ENCODE measurements at places on chromosomes 7 and 10.

- DNase-seq, result no peak
These were observed 30.7 kb downstream of the GHRHR start for GRCh38 chr7:30994206-30995100.

DNA sequence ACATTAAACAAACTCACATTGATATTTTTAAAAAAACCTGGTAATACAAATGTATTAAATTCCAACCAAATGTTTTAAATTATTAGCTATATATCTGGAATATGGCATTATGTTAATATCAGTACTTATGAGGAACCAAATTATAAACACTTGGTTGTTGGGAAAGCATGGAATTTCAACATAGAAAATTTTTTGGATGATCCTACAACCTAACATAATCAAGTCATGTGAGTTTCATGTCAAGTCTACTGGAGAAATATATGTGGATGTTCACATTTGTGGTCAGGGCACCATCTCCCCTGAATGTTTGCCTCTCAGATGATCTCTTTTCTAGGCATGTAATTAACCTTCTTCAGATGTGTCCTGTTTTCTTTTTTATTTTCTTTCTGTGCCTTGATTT lies 5.2 kb upstream of the POT1 start:
- no peak for DNase-seq

DNA sequence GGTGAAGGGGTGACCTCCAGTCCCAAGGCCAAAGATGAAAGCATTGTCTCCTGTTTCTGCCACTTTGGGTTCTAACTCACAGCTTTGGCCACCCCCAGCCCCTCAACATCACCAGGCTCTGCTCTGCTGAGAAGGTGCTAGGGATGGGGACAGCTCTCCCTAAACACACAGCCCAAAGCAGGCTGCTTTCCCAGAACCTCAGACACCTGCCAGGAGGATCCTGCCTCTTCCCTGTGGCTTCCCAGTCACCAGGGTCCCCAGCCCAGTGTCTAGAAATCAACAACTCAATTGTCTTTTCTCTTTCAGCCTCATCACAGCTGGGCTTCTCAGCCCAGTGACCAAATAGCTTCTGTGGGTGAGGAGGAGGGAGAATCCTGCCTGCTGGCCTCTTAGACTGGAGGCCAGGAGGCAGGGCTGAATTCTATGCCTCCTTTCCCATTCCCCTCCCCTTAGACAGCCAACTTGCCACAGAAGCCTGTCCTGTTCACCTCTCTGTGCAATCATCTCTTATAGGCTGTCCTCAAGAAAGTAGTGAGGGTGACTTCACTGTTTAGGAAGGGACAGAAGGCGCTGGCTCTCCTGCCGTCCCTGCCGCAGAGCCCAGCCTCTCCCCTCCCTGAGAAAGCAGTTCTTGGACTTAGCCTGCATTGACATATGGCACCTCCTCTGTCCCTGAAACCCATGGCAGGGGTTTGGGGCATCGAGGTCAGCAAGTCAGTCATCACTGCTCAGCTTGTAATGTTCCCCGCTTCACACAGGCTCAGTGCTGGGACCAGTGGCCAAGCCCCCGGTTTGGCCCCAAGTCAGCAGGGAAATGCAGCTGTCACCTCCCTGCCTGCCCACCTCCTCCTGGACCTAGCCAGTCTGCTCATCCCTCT lies 3.7 kb downstream of the FGF8 start:
- no peak for DNase-seq

- no peak for DNase-seq
These were observed 164.6 kb downstream of the SKAP2 start for GRCh38 chr7:26699766-26700165.

DNA sequence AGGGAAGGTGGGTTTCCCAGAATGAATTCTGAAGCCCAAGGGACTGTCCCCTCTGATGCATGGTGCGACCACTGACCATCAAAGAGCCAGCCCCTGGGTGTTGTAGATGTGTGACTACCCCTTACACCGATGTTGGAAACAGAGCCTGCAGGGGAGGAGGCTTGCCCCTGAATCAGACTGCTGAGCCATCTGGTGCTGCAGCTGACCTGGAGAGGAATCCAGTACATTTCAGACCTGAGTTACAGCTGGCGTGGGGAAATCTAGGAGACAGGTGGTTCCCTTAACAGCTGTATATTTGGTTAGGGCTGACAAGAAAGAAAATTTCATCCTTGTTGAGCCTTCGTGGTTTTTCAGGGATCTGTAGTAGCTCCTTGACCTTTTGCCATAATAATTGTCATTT lies 195.5 kb downstream of the CELF2 start:
- no peak for DNase-seq

- DNase-seq, result no peak
These were observed 36.1 kb downstream of the RALA start for GRCh38 chr7:39659356-39660013.

DNA sequence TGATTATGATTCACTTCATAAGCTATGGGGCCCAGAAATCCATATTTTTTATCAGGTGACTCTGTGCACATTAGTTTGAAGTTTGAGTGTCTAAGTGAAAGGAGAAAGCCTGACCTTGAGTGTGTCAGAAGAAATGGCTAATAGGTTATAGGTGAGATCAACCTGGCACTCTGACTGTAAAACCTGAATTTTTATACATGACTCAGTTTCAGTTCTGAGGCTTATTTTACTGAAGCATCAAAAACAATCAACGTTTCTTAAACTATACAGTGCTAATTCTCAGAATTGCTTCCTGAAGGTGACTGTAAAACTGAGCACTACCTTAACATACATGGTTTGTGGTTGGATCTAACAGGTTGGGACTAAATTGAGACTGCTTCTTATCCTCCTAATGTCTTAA lies 159.4 kb upstream of the AHR start:
- DNase-seq, result no peak

- peak; percentile 88 for DNase-seq
These were observed 39.7 kb downstream of the CACNB2 start for GRCh38 chr10:18179891-18180290.

GRCh38 chr7:18715988-18716387 lies 220.4 kb downstream of the HDAC9 start:
- no peak for DNase-seq

GRCh38 chr7:142412551-142413193 lies 154.8 kb upstream of the PRSS58 start:
- peak; percentile 82 for DNase-seq

DNA sequence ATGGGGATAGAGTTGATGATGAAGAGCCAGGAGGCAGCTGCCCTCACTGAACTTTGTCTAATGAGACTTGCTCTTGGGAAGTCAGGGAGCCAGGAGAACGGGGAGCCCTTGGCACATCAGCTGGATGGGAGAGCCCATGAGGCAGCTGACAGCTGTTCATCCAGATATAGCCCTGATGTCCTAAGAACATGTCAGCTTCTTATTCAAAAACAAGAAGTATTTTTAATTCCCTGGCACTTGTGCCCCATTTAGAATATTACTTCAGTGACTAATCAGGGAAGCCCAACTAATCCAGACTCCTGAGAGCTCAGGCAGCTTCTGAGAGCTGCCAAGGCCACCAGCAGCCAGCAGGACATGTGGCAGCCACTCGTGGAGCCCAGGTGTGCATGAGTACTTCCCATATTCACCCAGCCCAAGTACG lies 363.4 kb downstream of the GRID1 start:
- DNase-seq, result no peak

DNA sequence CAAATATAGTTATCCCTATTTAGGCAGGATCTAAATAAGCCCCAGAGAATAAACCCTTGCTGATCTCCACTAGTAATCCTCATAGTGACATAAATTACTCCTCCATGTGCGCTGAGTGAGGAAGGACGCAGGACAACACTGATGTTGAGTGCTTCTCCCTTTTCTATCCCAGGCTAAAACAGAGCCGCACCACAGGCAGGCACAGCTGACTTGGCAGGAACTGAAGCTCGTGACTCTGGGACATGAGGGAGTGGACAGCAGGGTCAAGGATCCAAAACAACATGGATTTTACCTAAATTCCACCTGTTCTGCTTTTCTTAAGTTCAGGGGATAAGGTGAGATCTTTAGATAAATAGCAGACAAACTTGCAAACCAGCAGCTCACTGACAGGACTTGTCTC lies 46.0 kb downstream of the VOPP1 start:
- no peak for DNase-seq

DNA sequence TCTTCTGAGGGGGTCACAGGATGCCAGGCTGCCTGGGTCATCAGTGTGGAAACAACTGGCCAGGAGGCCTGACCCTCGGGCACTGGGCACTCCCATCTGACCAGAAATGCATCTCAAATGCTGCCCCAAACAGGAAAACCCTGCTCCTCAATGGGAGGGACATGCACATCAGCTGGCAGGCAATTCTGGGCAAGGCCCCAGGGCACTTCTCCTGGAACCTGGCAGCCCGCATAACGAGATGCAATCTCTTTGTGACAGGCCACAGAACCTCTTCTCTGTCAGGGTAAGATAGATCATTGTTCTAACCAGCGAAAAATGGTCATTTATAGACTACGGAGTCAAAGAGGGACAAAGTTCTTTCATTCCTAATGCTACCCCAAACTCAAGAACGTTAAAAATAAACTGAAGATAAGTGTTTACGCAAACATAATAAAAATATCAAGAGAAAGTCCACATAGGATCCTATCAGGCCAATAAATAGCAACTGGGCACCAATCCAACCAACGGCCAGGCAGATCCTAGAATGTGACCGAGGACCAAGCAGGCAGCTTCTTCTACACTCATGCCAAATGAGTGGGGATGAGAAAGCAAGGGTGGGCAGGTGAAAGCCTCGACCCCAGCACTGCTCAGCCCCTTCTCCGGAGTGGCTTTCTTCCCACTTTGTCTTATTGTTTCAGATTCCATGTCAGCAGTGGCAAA lies 212.3 kb downstream of the TCERG1L start:
- no peak for DNase-seq

DNA sequence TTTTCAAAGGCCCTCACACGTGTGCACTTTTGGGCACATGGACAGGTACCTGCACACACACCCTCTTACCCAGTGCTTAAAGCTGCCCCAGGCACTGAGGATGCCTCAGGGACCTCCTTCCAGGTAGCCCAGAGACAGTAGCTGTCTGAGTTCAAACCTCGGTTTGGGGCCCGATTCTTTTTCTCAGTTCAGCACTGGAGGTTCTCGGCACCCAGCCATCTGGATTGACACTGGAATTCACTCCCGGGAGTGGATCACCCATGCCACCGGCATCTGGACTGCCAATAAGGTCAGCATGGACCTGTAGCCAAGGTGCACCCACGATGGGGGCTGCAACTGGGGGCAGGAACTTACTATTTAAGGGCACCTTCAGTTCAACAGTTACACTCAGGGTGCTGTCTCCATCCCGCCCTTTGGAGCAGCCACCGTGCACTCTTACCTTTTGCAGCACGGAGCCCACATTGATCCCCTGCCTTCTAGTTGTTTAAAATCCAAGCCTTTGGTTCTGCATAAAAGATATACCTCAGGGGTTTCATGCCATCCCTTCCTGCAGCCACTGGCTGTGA lies 17.7 kb downstream of the CPA5 start:
- no peak for DNase-seq

DNA sequence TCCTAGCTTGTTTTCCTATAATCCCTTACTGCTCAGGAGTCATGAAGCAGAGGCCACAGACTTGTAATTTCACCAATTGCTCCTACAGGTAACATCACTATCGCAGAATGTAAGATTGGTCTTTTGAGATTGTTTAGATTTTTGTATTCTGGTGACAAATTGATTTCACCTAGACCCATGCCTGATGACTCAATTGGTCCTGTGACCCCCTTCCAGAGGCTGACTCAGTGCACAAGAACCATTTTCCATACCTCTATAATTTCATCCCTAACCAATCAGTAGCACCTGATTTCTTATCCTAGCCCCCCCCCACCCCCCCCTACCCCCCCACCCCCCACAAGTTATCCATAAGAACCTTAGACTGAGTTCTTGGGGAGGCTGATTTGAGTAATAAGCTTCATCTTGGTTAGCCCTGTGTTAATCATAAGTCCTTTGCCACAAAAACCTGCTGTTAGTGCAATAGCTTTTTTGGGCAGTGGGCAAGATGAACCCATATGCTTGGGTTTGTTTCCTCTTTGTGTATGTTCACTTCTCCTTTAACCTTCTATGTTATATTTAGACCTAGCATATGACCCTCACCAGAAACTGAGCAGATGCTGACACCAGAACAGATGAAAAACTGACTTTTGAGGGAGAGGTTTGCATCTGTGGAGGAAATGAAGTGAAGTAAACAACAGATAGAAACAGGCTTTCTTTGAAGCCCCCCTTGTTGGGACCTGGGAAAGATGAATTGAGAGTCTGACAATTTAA lies 187.1 kb downstream of the KIF20B start:
- no peak for DNase-seq

DNA sequence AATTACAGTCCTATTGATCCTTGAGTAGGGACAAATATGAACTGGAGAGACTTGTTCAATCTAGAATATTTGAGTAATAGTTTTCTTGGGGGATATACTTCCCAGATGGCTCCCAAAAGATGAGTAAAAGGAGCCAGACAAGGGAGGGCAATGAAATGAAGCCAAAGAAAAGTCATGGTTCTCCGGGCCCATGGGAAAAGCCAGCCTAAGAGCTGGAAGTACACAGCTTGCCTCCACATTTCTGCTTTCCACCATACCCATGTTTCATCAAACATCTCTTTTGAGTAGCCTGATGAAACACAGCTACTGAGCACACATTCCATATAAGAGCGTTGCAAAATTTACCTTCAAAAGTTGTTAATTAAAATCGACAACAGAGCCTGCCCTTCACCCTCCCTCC lies 535.0 kb upstream of the FZD8 start:
- DNase-seq, result no peak

DNA sequence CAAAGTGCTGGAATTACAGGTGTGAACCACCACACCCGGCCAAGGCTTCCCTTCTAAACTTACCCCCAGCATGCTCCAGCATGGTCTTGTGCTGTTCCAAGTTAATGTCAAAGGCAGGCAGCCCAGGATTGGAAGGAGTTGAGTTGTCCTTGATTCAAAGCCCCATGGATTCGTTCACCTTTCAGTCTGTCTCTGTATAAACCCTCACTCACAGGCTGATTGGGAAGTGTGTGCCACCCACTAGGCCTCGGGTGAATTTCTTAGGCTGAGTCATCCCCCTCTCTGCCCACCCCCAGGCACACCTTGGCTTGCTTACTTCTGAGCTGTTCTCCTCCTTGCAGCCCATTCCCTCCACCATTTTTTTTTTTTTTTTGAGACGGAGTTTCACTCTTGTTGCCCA lies 13.3 kb upstream of the PRDX3 start:
- DNase-seq, result no peak

DNA sequence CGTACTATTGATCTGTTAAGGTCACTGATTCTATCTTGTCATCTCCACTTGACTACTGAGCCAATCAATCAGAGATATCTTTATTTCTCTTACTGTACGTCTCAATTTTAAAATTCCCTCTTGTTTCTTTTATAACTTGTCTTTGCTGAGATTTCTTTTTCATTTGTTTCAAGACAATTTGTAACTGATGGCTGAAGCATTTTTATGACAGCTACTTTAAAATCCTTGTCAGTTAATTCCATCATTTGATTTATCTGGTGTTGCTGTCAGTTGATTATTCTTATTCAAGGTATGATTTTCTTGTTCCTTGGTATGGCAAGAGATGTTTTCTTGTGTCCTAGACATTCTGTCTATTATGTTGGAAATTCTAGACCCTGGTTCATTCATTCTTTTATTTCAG lies 76.6 kb downstream of the TYW1B start:
- DNase-seq, result no peak
